ENCODE measurements at places on chromosomes 6 and 20. TPM values are rescaled to one million over a fixed set of nuclear protein-coding genes. Genes with fewer than 3 reads are reported as not detected.

KCNG1 gene
- 3.0 TPM for total RNA-seq

INSM1 gene
- not detected for total RNA-seq

MACROD2 gene
- 1.3 TPM for total RNA-seq

HINT3 gene
- 30.6 TPM for total RNA-seq

CRYBG1 gene
- 19.3 TPM for total RNA-seq

PACSIN1 gene
- total RNA-seq, result not detected

PIGU gene
- total RNA-seq, result 21.1 TPM

APOM gene
- not detected for total RNA-seq

CLIC1 gene
- 576 TPM for total RNA-seq

TOX2 gene
- total RNA-seq, result 5.2 TPM

RAET1L gene
- total RNA-seq, result not detected

SLC44A4 gene
- total RNA-seq, result 0.27 TPM

FRK gene
- 2.0 TPM for total RNA-seq

SLC16A10 gene
- not detected for total RNA-seq

FAM184A gene
- 0.74 TPM for total RNA-seq

PRL gene
- not detected for total RNA-seq

Measured in fibroblast of the aortic adventitia (primary cell).